Right ventricle myocardium inferior (tissue), 1 donor: ENCODE measurements at places on chromosomes 4 and X. TPM values are rescaled to one million over a fixed set of nuclear protein-coding genes. Genes with fewer than 3 reads are reported as not detected.

- DNase-seq = no peak
Measured at GRCh38 chrX:66876776-66877175, 237.9 kb upstream of the EDA2R start.

Gene FAM90A26
- total RNA-seq = not detected

GRCh38 chr4:96262057-96262456, 422.2 kb downstream of the PDHA2 start:
- DNase-seq = no peak

DNA sequence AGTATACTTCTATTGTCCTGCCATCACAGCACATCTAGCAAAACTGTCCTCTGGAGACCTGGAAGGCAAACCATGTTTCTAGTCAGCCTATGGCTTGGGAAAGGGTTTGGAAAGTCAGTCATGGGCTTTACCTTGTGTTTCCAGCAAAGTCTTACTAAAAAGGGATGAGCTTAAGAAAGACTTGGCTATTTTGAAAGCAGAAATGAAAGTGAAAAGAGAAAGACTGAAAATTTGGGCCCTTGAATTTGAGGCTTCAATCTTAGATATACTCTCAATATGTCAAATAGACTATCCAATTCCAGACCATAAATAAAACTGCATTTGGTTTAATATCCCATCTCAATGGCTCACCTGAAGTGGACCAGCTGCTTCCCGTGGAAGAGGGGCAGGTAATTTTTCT, 127.9 kb downstream of the ZNF330 start:
- no peak for DNase-seq

DNA sequence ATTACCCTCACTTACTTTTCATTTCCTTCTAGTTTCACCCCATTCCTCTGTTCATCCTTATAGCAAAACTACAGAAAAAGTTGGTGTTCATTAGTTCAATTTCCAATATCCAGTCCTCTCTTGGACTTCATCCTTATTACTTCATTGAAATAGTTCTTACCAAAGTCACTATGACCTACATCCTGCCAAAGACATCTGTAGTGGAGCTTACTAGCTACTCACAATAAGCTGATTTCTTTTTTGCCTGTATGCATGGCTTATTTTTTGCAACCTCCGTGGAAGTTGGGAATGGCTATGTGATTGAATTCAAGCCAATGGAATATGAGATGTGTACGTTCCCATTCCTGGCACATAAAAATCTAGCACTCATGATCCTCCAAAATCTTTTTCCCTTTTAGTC, 4.6 kb upstream of the CDKL2 start:
- DNase-seq = no peak

DNA sequence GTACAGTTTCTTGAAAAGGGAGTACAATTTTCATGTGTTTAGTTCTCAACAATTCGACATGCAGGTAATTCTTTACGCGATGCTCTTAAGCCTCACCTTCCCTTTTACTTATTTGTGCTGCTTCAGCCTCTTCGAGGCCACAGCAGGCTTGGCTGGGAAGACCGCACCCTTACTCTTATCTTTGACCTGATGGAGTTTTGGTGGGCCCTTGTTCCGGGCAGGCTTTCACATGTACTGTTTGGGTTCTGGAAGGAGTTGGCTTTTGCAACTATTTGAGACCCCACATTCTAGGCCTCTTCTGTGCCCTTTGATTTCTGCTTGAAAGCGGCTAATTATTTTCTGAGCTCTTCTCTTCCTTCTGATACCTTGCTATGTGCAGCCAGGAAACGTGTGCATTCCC, 60.2 kb downstream of the FAM193A start:
- no peak for DNase-seq

DNA sequence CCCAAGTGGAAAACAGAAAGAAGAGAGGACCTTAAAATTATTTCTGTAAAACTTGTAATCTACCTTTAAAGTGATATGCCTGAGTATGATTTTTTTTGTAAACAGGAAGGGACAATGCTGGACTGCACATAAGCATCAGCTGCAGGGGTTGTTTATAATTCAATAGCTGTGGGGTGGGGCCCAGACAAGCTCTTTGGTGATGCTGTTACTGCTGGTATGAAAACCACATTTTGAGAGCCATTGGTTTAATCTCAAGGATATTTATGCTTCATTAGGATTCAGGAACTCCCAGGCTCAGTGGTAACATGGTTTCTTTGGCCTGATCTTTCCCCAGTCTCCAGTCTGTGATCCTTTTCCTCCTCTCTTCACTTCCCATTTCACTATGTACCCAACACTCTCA, 34.3 kb upstream of the GRPR start:
- no peak for DNase-seq

Gene VCX3A
- total RNA-seq = not detected

DNA sequence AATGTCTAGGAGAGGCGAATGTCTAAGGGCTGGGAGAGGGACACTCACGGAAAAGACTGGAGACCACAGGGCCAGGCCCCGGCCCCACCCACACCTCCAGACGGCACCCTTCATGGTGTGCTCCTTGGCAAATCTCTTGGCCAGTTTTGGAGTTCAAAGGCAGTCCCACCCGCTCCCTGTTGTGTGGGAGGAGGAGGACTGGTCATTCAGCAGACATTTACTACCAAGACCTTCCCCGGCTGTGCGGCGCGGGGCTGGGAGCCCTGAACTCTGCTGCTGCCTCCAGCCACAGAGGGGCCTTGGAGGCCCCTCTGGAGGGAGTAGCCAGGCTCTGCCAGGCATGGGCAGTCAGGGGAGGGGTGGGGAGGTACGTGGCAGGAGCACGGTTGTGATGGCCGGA, 8.7 kb upstream of the TBC1D14 start:
- DNase-seq = peak; percentile 21

DNA sequence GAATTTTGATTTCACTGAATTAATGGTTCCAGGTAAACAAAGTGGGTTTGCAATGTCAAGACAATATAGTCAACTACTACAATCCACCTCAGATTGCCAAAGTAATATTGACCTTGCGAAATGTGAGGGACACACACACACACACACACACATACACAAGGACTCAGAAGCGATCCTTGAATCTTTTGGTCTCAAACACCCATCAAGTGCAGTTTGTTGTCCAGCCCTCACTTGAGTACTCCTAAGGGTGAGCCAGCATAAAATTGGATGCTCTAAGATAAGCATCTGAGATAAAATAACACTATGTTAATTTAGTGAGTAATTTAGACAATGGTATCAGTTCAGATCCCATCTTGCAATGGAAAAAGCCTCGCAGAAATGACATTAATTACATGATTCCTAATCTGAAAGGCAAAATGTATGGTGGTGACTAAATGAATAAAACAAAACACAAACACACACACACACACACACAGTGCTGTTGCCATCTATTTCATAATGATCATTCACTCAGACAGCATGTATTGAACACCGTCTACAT, 102.5 kb downstream of the RASL11B start:
- DNase-seq = no peak

Gene EDA2R
- total RNA-seq = 1.4 TPM

GRCh38 chrX:1213971-1214370, 1.5 kb upstream of the CRLF2 start:
- DNase-seq = no peak

DNA sequence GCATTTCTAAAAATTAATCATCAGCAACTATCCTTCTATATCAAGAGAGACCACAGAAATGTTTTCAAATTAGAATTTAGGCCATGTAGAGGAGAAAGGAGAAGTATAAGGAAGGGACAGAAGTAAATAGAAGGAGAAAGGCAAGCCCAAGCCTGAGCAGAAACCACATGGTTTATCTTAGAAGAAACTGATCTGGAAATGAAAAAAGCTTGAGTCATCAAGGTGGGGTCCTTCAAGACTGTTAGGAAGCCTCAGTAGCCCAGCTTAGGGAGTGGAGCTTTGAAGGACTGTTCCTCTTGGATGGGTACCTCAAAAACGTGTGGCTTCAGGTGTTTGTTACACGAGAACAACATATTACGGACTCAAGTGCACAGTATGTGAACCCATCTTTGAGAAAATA, 4.5 kb downstream of the BMX start:
- no peak for DNase-seq

GRCh38 chr4:188400451-188400850, 261.2 kb downstream of the TRIML1 start:
- no peak for DNase-seq

GRCh38 chr4:47562297-47562696, 77.2 kb downstream of the ATP10D start:
- DNase-seq = no peak

Gene FMR1NB
- total RNA-seq = not detected

GRCh38 chrX:567891-568290, 62.7 kb upstream of the SHOX start:
- DNase-seq = no peak

Gene CC2D2A
- total RNA-seq = 8.6 TPM

GRCh38 chrX:77743720-77744119, 42.3 kb downstream of the ATRX start:
- no peak for DNase-seq

Gene ANK2
- total RNA-seq = 284 TPM

DNA sequence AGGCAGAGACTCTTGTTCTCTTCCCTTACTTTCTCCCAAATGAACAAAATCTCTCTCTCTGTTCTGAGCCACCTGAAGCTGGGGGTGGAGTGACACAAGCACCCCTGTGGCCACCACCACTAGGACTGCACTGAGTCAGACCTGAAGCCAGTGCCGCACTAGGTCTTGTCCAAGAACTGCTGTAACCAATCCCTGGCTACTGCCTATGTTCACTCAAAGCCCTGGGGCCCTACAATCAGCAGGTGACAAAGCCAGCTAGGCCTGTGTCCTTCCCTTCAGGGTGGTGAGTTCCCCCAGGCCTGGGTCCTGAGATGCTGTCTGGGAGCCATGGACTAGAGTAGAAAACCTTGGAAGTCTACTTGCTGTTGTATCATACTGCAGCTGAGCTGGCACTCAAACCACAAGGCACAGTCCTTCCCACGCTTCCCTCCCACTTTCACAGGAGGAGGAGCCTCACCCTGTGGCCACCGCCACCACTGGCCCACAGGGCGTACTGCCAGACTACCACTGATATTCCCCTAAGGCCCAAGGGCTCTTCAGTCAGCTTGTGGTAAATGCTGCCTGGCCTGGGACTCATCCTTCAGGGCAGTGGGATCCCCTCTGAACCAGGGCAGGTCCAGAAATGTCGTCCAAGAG, 119.1 kb downstream of the RTL9 start:
- no peak for DNase-seq
